NCI-H2171 treated with DMSO at 0.1 percent for 48 hours (cell line): ENCODE measurements at places on chromosomes 11 and 22.

GRCh38 chr22:38080850-38081635 is 2.9 kb downstream of the SLC16A8 start:
- no peak for DNase-seq

DNA sequence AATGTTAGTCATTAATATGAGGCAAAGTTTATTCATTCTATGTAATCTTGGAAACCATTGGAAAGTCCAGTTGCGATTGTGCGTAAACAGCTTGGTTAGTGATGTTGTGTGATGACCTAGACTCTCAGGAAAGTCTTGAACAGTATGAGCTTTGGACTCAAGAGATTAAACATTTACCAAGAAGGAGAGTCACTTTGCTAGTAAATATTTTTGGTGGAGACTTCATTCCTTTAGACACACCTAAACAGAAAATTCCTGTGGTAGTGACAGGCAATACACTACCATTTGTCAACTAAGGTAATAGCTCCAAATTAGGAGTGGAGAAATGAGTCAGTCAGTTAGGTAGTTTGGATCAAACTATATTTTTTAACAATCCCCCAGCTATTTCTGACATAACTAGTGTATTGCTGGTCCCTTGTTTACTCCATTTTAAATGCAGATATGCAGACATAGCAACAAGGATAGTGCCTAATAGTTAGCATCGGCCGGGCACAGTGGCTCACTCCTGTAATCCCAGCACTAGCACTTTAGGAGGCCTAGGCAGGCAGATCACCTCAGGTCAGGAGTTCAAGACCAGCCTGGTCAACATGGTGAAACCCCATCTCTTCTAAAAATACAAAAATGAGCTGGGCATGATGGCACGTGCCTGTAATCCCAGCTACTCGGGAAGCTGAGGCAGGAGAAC is 89.3 kb downstream of the ARHGAP42 start:
- no peak for DNase-seq

DNA sequence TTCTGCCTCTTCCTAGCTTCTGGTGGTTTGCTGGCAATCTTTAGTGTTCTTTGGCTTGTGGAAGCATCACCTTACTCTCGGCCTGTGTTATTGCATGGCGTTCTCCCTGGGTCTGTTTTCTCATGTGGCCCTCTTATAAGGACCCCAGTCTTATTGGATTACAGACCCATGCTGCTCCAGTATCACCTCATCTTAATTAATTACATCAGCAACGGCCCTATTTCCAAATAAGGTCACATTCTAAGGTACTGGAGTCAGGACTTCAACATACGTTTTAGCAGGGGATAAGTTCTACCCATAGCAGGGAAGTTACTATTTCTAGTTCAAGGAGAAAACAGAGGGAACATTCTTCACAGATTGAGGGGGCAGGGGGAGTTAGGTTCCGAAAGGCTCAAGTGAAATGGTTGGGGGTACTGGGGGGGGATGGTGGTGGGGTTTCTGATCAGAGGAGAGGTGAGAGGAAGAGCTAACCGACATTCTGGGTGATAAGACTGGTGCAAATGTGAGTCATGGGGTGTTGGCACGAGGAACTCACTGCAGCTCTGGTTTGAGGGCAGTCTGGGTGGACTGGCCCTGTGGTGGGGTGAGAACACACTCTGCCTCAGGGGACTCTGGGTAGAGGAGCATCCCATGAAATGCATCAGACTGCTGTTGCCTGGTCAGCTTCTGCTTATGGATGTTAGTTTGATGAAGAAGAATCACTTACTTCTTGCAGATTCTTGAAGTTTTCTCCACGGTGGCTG is 51.5 kb upstream of the ZBED5 start:
- no peak for DNase-seq

GRCh38 chr22:37497062-37497599 is 10.9 kb upstream of the MFNG start:
- no peak for DNase-seq

- DNase-seq, result no peak
Measured at GRCh38 chr22:21904250-21904789, 36.9 kb upstream of the MAPK1 start.

GRCh38 chr11:44426958-44427357 is 117.0 kb upstream of the ALX4 start:
- DNase-seq, result no peak

- no peak for DNase-seq
Measured at GRCh38 chr11:86244063-86244521, 461 bp upstream of the EED start.

- no peak for DNase-seq
Measured at GRCh38 chr22:40122792-40123191, 54.9 kb upstream of the TNRC6B start.
